ENCODE measurements at places on chromosomes 2 and 18. TPM values are rescaled to one million over a fixed set of nuclear protein-coding genes. Genes with fewer than 3 reads are reported as not detected.

UPP2 gene
- total RNA-seq: 0.19 TPM

C2orf66 gene
- total RNA-seq: not detected

TMEM182 gene
- 6.5 TPM for total RNA-seq

DNA sequence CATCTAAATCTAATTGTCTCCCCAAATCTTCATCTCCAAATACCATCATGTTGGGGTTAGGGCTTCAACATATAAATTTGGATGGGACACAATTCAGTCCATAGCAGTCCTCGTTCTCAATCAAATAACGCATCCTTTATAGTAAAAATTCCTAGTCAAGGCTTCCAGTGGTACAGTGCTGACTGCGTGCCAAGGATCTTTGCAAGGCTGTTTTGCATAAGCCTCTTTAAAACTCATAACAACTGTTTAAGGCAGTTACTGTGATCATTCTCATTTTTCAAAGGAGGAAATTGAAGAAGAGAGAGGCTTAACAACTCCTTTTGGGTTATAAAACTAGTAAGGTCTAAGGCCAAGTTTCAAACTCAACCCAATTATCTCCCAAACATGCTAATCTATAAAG is 666.9 kb downstream of the NYAP2 start:
- no peak for DNase-seq

GRCh38 chr18:79819968-79820351 is 22.2 kb downstream of the KCNG2 start:
- no peak for DNase-seq

GRCh38 chr2:46371854-46372253 is 74.6 kb downstream of the EPAS1 start:
- no peak for DNase-seq

DNA sequence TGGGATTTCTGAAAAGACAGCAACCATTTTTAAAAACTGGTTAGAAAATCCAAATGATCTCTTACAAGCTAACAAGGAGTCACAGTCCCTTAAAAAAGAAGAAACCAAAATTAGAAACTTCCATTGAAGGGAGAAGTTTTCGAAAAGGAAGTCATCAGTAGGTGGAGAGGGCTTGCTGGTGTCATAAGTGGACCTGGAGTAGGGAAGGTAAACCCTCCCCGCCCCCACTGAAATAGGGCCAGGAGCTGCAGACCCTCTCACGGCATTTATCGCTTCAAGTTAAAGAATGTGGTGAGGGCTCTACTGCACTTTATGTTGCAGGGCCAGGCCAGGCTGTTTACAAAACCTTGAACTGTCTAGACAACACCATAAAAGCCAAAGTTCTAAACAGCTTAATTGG is 2.9 kb downstream of the HOXD11 start:
- DNase-seq: peak; percentile 72

DNA sequence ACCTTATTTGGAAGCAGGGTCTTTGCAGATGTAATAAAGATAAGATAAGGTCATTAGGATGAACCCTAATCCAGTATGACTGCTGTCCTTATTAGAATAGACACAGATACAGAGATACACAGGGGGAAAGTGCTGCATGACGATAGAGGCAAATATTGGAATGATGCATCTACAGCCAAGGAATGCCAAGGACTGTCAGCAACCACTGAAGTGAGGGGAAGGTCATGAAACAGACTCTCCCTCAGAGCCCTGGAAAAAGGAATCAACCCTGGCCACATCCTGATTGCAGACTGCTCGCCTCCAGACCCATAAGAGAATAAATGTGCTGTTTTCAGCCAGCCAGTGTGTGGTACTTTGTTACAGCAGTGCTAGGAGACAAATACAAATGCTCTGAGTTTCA is 14.8 kb downstream of the TMEM237 start:
- DNase-seq: no peak

- DNase-seq: no peak
Observed at GRCh38 chr2:65582364-65582763, 150.0 kb upstream of the SPRED2 start.

GRCh38 chr2:144099780-144100377 is 420.0 kb downstream of the ZEB2 start:
- no peak for DNase-seq

DNA sequence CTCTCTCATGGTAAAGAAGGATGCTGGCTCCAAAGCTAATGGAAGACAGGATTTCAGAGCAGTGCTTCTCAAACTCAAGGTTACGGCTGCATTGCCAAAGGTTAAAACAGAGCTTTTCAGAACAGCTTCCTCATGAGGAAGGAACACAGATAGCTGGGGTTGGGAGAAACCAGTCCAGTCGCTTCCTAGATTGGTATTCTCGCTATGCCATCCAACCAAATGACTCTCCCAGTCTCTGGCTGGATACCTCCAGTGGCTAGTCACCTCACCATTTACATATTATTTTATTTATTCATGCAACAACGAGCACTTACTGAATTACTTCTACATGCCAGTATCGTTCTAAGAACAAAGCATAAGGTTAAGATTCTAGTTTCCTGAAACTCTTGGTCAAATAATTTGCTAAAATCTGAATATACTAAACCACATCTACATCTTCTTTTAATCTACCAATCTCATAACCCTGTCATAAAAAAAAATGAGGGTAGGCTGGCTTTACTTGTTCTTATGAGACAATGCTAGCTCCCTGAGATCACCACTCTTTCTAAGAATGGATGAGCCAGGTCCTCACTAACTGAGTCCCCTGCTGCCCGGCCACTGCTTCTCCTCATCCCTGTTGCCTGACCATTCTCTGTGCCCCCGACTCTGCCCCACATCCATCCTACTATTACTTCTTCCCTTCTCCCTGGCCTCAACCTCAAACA is 20.4 kb downstream of the KDSR start:
- DNase-seq: no peak

GRCh38 chr2:155363349-155363888 is 664.9 kb downstream of the KCNJ3 start:
- DNase-seq: no peak

Measured in kidney (tissue), 22 donors.